Endodermal cell (in vitro differentiated cells): ENCODE measurements at places on chromosomes 11 and 22. TPM values are rescaled to one million over a fixed set of nuclear protein-coding genes. Genes with fewer than 3 reads are reported as not detected.

DNA sequence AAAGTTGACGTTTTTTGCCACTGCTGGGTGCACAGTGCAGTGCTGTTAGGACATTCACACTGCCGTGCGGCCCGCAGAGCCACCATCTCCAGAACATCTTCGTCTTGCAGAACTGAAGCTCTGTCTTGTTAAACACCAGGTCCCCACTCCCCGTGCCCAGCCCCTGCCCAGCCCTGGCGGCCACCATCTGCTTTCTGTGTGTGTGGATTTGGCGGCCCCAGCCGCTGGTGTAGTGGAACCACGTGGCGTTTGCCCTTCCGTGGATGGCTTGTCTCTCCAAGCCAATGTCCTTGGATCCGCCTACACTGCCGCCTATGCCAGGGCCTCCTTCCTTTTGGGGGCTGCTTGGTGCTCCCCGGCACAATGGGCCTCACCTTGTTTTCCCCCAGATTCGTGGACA lies 8.2 kb upstream of the MUC5AC start:
- no peak for DNase-seq

- peak; percentile 80 for DNase-seq
Observed at GRCh38 chr11:47552056-47552565, 821 bp downstream of the CELF1 start.

- DNase-seq = no peak
Observed at GRCh38 chr11:122430490-122430889, 225.0 kb upstream of the UBASH3B start.

GRCh38 chr11:91124363-91124762 lies 901.5 kb upstream of the CHORDC1 start:
- no peak for DNase-seq

- DNase-seq = no peak
Observed at GRCh38 chr11:121391914-121392313, 60.2 kb upstream of the SORL1 start.

GRCh38 chr11:68002938-68003845 lies 705 bp downstream of the UNC93B1 start:
- DNase-seq = peak; percentile 80

- peak; percentile 80 for DNase-seq
Observed at GRCh38 chr11:65116370-65117205, 913 bp downstream of the ZNHIT2 start.

GRCh38 chr22:43421046-43421665 lies 9.3 kb downstream of the MPPED1 start:
- DNase-seq = no peak

DNA sequence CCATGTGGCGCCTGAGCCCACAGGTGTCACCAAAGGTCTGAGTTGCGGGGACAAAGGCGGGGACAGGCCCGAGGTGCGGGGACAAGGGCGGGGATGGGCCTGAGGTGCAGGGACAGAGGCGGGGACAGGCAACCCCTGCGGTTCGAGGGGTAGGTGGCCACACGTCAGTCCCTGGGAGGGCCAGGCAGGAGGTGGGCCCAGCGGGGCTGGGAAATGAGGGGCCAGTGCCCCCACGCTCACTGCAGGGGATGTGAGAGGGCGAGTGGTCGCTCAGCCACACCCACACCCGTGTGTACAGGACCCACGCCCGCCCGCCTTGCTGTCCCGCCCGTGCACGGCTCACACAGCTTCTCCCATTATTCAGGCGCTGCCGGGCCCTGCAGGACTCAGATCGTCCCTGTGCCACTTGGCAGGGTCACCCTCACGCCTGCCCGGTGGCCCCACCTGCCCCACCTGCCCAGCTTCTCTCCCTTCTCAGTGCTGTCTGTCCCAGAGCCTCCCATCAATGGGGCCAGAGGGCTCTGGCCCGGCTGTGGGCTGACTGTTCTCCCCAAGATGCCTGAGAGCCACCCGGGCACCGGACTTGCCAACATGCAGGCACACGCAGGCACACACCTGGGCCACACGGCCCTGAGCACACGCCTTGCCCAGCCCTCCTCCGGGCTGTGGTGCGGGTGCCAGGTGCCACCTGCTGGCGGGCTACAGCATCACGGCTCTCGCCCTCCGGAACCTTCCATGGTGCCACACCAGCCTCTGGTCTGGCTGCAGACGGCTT lies 14.2 kb upstream of the MUC6 start:
- peak; percentile 94 for DNase-seq

DNA sequence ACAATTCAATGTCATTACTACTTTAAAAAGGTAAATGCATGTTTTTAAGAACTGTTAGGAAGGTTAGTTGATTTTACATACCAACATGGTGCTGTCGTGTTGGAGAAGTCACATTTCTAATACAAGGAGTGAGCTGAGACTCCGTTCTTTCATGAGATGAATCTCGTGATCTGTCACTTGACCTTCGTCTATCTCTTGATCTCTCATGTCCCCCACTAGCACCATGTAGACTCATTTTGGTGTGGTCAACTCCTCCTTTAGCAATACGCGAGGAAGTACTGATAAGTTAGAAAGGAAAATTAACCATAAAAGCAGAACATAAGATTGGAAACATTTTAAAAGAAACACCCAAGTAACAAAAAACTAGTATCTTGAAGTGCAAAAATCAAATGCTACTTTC lies 41.5 kb downstream of the BTBD10 start:
- DNase-seq = no peak

DNA sequence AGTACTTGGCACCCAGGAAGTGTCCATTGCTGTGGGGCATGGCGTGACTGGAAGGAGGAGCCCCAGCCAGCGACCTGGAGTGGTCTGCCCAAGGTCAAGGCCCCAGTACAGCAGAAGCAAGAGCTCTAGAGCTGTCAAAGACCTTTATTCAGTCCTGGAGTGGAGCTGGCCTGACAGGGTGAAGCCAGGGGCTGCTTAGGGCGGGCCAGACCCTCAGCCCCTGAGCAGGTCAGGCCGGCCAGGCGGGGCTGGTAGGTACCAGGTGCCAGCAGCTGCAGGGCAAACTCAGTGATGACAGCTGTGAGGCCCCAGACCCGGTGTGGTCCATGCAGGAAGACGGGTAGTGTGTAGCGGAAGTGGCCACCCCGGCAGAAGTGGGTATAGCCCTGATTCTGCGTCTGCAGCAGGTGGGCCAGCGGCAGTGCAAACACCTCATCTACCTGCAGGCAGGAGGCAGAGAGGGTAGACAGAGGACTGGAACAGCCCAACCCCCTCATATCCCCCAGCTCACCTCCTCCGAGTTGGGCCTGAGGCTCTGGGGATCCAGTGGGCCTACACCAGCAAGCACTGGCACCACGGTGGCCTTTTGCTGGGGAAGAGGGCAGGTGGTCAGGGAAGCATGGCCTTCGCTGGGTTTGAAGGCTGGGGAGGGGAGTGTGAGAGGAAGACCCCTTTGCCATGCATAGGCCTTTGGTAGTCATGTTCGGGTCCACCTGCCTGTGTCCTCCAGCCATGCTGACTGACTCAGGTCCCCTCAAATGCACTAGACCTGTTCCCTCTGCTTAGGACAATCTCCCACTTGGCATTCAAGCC lies 1.7 kb downstream of the NUDT8 start:
- peak; percentile 86 for DNase-seq

DNA sequence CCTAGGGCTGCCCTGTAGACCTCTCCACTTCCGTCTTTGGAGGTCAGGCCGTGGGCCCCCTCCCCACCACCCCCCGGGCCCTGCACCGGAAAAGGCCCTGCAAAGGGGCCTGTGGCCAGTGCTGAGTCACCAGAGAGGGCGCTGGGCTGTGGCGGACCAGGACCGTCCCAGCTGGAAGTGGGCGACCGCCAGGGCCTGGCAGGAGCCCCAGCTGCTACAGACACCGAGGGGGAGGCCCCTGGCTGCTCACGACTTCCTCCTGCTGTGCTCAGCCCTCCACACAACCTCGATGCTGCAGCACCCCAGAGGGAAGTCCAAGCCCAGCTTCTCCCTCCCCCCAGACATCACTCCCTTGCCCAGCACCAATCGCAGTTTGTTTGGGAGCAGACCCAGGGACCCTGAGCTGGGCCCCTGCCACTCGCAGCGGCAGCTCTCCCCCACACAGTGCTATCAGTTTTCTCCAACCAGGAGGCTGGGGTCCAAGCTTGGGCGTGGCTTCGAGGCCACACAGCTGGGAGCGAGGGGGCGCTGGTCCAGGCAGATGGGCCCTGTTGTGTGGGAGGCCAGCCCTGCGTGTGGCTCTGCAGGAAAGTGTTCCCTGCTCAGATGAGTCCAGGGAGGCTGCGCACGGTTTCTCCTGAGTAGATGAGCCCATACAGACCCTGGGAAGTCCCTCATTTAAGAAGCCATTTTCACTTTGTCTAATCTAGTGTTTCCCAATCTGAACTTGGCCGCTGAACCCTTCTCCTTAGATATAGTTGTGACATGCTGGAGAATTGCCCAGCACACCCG lies 5.6 kb upstream of the SH3BP1 start:
- peak; percentile 89 for DNase-seq

DNA sequence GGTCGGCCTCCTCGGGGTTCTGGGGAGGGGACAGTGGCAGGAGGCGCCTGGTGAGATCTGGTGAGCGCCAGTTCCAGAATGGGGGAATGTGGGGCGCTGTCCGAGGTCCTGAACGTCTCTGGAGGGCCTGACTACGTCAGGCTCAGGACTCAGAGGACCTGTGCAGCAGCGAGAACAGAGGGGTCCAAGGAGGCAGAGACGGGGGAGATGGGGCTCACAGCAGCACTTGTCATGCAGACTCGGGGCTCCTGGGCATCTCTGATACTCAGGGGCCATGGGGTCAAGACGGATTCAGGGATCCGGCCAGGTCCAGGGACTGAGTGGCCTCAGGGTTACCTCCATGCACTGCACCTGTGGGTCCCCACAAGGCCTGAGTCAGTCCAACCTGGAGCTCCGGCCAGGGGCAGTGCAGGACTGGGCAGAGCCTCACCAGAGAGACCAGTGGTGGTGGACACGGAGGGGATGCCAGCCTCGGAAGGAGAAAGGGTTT lies 92.2 kb downstream of the BRD1 start:
- DNase-seq = peak; percentile 91

DNA sequence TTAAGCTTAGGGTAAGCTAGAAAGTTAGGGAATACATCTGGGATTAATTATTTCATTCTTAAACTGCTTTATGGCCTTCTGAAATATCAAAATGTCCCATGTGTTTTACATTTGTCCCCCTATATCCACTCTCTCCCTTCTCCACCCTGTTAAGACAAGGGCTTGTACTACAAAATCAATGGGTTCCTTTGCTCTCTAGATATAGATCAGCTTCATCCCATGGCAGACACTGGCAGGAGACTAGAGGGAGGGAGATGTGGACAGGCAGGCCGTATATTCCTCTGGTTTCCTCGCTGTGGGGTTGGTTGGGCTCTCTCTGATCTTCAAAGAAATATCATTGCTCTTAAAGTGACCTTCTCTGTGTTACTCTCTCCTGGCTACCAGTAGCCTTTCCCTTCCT lies 1281.0 kb downstream of the LRRC4C start:
- no peak for DNase-seq

DNA sequence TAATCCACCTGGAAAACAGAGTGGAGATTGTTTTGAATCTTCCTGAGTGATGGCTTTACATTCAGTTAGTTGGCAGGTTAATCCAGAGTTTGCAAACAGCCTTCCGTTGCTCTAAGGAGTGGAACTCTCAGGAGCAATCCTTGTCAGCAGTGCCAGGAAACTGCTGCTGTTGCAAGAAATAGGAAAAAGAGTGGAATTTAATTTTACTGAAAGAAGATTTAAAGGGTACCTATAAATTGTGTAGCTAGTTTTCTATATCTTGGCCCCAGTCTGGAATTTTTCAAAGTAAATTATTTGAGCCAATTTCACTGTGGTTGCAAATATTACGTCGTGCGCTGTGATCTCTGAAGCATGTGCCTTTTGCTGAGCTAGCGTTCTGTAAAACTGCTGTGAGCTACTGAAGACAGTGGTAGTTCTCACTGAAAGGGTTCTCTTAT lies 55.5 kb upstream of the SLC5A12 start:
- DNase-seq = no peak

GRCh38 chr11:9664276-9665171 lies 647 bp downstream of the SWAP70 start:
- DNase-seq = no peak

DNA sequence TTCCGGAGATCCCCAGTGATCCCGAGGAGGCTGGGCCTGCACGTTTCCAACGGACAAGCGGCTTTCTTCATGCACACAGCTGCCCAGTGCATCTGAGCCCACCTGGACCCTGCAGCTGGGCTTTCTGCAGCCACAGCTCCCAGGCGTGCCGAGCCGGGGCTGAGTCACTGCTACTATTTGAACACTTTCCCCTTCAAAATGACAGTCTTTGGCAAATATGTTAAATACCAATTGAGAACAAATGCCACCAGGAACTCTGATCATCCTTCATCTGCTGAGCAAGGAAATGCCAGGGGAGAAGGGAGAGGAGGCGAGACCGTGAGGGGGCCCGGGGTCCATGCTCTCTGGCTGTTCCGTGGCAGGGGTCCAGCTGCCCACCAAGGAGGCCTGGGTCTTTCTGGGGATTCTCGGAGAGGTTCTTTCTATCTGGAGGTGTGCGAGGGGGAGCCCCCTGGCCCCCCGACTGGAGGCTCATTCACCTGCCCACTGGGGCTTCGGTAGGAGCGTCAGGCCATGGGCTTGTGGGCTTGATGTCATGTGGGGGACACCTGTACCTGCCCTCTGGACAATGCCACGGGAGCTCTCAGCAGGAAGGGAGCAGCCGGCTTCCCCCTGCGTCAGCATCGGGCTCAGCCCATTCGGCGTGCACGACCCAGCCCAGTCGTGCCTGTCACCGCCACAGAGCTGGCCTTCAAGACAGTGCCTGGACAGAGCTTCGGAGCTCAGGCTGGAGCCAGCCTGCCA lies 159.6 kb downstream of the CTTN start:
- DNase-seq = no peak

GRCh38 chr11:20364341-20364792 lies 853 bp downstream of the HTATIP2 start:
- DNase-seq = no peak

The MB gene
- total RNA-seq = 1.4 to 8.5 TPM (median 2.6 TPM) in 3 replicates

The HBD gene
- total RNA-seq = not detected in 3 replicates

The MAP6 gene
- 1.4 and 1.9 TPM in 2 replicates for total RNA-seq

The NTM gene
- 0.78 to 1.7 TPM (median 1.6 TPM) in 3 replicates for total RNA-seq

The TRIM29 gene
- 0.63 TPM in 1 of 3 replicates, not detected in the others for total RNA-seq

The SMTNL1 gene
- 0.22 and 0.36 TPM in 2 replicates for total RNA-seq

The DDI1 gene
- total RNA-seq = not detected in 2 replicates

The KCNK4 gene
- 0.21 to 0.23 TPM in 2 of 3 replicates, not detected in the other for total RNA-seq
